ENCODE measurements at places on chromosomes 1 and 21.
A peak's percentile ranks its signal among the peaks of the same experiment; 100 is the strongest.

GRCh38 chr1:87760654-87761053 is 432.0 kb downstream of the LMO4 start:
- no peak for DNase-seq

GRCh38 chr1:11320153-11320936 is 47.3 kb downstream of the UBIAD1 start:
- DNase-seq, result peak; percentile 66

- DNase-seq, result peak; percentile 54
Observed at GRCh38 chr1:11550664-11551283, 71.8 kb downstream of the DISP3 start.

DNA sequence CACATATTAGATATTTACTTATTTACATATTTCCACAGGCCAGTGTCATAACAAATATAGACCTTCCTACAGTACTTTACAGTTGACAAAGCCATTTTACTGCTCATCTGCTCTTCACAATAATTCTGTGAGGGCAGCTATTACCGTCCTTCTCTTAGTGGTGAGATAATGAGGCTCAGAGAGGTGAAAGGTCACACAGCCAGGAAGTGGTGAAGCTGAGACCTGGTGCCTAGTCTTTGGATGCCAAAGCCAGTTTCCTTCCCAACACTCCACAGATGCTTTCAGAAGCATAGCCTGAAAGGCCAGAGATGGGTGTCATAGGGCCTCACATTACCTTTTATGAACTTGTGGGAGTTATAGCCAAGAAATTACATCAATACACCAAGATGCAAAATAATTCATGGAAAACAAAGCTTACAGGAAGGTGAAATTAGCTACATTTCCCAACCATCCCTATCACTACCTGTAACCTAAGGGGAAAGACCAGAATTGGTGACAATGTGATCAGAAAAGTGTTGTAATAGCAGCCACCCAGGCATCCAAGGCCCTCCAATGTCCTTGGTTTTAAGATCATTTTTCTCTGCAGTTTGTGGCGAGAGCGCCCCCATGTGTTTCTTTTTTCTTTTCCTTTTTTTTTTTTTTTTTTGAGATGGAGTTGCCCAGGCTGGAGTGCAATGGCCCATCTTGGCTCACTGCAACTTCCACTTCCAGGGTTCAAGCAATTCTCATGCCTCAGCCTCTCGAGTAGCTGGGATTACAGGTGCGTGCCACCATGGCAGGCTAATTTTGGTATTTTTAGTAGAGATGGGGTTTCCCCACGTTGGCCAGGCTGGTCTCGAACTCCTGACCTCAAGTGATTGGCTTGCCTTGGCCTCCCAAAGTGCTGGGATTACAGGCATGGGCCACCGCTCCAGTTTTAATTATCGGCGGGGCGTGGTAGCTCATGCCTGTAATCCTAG is 26.5 kb upstream of the RPL11 start:
- no peak for DNase-seq
